ENCODE measurements at places on chromosomes 4 and X.

DNA sequence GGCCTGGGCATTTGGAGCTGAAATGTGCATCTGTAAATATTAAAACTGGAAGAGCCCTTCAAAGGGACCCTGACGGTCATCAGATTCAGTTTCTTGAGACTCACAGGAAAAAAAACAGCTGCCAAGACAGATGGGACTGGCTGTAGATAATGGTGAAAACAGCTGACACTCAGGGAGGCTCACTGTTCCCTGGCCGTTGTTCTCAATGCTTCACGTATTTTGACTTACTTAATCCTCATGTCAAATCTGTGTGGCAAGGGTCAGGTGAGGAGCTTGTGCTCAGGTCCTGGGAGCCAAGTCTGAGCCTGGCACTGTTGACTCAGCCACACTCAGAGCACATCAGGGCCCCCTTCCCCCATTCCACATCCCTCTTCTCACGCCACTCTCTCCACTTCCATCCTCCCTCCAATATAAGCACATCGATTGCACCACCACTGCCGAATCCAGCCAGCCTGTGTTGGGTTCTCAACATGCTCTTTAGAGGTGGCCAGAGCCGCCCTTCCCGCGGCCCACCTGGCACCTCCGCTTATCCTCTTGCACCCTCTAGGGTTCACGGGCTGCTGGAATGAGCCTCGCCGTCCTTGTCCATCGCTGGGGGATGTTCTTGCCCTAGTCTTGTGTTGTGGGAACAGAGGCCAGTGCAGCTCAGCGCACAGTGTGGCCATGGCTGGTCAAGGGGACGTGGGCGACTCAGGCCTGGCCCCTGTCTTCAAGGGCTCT lies 40.1 kb downstream of the EVC start:
- DNase-seq: peak; percentile 47

DNA sequence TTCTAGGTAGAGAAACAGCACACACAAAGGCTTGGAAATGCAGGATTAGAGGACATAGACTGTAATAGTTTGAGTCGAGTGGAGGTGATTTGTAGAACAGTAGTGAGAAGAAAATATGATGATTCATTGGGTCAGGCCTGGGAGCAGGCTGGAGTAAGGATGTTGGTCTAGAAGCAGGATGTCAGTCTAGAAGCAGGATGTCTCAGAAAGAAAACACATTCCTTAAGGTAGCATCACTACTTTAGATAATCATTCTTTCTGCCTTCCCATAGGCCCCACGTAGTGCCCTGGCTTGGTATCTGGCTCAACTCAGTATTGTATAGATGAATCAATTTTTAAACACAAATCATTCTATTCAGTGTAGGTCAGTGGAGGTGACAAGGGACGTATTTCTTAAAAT lies 11.2 kb upstream of the DACH2 start:
- DNase-seq: peak; percentile 14

DNA sequence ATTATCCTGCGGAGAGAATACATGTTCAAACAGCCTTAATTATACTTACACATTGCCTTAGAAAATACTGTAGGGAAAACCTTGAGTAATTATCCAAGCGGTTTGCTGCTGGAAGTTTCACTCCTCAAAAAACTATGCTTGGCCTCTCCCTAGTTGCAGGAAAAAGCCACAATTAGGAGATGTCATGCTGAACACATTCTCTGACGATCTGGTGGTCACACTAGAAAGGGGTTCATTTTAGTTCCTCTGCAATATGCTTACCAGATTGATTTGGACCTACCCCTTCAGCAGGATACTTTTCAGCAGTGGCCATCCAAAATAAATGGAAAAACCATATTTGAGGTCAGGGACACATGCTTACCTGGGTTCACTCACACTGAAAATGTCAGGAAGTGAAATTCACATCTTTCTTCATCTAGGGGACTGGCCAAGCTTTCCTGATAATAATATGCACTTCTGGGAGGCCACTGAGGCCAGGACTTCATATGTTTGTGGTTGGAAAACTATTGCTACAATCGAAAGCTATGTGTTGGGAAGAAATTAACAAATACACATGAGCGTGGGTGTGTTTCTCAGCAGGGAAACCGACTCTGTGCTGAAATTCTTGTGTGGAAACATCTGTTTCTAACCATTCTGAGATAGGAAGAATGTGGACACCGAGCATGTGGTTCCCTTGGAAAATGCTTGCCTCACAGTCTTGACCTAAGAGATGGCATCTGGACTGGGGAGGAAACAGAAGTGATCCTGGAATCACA lies 68.8 kb downstream of the ATXN3L start:
- peak; percentile 90 for DNase-seq

- peak; percentile 9 for DNase-seq
Measured at GRCh38 chrX:136779346-136779781, 1.4 kb downstream of the ARHGEF6 start.

GRCh38 chr4:26840786-26841185 lies 19.9 kb upstream of the STIM2 start:
- DNase-seq: no peak

GRCh38 chr4:90246816-90247215 lies 119.6 kb downstream of the CCSER1 start:
- DNase-seq: no peak

- DNase-seq: no peak
Measured at GRCh38 chr4:105622269-105622668, 69.8 kb downstream of the ARHGEF38 start.

- peak; percentile 47 for DNase-seq
Measured at GRCh38 chr4:185708348-185708747, 103.6 kb downstream of the SORBS2 start.

DNA sequence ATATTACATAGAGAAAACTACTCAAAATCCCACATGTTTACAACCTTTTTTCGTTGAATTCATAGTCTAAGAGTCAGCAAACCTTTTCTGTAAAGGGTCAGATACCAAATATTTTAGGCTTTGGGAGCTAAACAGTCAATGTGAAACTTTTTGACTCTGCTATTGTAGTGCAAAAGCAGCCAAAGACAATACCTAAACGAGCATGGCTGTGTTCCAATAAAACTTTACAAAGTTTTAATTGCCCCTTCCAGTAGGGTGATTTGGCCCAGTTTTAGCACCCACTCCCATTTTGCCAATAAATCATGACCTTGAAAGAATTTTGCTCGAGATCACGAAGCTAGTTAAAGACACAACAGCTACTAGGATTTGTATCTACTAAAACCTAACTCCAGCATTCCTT lies 147.2 kb downstream of the ANKRD50 start:
- DNase-seq: no peak

DNA sequence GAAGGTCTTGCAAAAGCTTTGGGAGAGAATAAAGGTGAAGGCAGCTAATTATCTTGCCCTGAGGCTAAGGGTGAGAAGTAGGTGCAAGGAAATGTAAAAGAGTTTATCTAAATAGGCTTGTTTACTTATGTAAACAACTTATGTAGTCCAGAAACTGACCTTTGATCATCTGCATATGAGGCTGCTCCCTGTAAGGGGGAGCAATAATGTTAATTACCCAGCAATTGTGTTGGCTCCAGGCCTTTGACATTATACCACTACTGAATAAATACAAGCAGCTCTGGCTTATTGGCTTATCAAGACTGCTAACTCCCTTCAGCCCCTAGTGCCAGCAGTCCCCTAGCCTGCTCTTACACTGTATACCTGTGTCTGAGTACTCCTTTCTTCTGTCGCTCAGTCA lies 303.7 kb upstream of the GNPDA2 start:
- DNase-seq: no peak

GRCh38 chr4:72777436-72777835 lies 208.4 kb upstream of the ADAMTS3 start:
- no peak for DNase-seq

DNA sequence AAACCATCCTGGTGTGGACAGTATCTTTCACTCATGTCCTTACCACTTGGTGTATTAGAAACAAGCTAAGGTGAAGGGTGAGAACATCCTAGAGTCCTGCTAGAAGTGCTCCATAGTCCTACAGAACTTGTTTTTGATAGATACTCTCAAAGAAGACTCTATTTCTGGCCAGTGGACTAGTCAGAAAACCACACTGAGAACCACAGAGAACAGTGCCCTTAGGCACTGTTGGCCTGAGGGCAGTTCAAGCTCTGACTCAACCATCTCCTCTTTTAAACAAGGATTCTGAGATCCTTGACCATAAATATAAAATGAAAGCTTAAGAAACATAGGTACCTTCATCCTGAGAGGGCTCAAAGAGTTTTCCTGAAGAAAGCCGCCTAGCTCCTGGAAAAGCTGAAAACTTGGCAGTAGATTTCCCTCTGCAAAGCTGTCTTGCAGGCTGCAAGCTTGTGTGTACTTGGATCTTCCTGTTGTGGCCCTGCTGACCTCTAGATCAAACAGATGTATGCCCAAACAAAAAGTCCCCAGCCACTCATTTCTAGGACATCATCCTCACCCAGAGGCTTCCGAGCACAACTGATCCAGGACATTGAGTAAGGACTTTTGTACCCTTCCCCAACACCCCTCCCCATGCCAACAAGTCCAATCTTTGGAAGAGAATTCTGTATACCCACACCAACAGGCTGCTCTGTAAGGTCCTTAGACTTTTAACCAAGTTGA lies 111.6 kb upstream of the CXCL13 start:
- DNase-seq: peak; percentile 14

DNA sequence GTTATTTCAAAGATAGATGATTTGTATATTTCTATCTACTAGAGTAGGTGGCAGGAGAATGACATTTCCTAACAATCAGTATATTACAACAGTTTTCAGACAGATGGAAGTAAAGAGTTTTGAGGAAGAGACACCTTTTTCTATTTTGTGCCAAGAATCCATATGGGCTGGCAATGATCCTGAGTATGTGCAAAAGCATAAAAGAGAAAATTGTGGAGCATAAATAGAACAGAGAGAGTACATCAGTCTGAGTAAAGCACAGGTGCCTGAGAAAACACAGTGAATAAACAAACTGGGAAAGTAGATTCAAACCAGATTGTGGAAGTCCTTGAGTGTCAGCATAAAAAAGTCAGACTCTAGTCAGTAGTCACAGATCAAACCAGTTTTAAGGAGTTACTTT lies 96.8 kb upstream of the WDR44 start:
- DNase-seq: no peak

- peak; percentile 75 for DNase-seq
Measured at GRCh38 chr4:70603856-70604255, 11.8 kb downstream of the AMBN start.

GRCh38 chr4:177902386-177902785 lies 460.1 kb upstream of the AGA start:
- no peak for DNase-seq

DNA sequence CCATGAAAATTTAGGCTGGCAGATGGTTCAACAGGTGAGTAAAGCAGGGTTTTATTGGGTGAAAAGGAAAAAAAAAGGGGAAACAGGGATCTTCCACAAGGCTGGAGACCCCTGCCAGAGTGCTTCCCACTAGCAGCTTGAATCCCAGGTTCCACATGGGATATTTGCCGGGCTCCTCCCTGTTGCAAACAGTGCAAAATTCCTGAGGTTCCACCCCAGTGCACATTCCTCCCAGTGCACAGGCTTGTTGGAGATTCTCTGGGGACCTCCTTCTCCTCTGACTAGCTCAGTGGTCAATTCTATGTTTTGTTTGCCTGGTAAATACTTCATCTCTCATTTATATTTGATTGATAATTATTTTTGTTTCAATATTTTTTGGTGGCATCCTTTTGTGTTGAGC lies 66.4 kb upstream of the UGT2B15 start:
- DNase-seq: no peak

GRCh38 chr4:2651998-2652397 lies 104.1 kb downstream of the TNIP2 start:
- DNase-seq: no peak

- DNase-seq: no peak
Measured at GRCh38 chrX:55167124-55167803, 52.9 kb upstream of the PAGE5 start.

DNA sequence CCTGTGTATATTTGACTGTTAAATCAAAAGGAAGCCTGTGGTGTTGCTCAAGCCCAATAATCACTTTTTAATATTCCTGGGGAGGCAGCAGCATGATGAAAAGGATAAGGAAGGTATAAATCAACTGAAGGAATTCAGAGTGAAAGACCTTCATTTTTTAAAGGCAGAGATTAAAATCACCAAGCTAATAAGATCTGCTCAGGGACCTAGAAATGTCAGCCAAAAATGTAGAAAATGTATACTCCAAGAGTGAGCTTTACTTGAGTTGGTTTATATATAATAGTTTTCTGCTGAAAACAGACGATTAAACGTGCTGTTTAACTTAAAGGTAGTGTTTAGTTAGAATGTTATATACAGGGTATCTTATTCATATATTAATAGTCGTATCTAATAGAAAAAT lies 549.3 kb downstream of the IQCM start:
- no peak for DNase-seq

GRCh38 chr4:30653291-30653690 lies 66.9 kb upstream of the PCDH7 start:
- no peak for DNase-seq

DNA sequence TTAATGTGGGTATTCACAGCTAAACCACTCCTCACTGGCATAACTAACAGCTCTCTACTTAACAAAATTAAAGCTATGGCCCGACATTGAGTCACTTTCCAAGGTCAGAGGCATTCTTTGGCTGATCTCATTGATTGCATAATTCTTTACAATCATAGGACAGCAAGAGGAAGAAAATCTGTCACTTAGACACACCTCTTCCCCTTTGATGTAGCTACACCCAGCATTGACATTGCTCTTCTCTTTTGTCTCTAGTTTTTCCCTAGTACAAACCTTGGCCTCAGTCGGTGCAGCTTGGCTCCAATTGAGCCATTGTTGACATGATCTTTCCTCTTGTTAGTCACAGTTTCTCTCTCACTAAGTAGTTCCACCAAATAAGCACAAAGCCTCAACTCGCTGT lies 313.3 kb upstream of the ACTRT1 start:
- DNase-seq: no peak

DNA sequence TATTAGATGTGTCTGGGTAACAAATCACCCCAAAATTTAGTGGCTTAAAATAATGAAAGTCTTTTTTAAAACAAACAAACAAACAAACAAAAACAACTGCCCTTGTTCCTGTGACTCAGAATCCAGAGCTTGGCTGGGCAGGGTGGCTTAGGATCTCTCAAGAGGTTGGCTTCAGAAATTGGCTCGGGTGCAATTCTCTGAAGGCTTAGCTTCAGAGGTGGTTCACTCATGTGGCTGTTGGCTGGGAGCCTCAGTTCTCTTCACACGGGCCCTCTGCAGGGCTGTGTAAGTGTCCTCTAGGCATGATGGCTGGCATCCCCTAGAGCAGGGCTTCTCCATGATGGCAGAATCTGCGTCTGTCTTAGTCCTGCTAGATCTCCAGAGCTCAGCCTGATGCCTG lies 179.9 kb upstream of the BCOR start:
- no peak for DNase-seq

GRCh38 chrX:131734621-131735020 lies 190.7 kb downstream of the OR13H1 start:
- no peak for DNase-seq

DNA sequence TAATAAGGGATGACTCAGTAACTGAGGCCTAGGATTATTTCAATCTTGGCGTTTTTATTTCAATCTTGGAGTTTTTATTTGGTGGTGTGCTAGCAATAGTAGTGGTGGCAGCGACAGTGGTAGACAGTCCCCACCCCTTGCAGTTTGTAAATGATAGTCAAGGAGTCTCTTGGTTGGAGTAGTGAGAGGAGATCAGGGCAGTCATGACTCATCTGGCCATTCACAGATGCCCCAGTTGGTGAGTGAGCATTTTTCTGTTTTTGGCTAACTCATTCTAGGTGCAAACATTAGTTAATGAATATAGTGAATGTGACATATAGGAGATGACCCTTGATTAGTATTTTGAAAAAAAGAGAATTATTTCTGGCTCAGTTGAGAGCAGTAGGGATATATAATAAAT lies 93.5 kb upstream of the ADAD1 start:
- DNase-seq: peak; percentile 40

- DNase-seq: no peak
Measured at GRCh38 chr4:102598762-102599374, 97.7 kb downstream of the NFKB1 start.

Measured in GM23248 (cell line).